ENCODE measurements at places on chromosomes 2 and 18.

GRCh38 chr2:21318263-21318662 lies 194.5 kb downstream of the TDRD15 start:
- DNase-seq, result no peak

DNA sequence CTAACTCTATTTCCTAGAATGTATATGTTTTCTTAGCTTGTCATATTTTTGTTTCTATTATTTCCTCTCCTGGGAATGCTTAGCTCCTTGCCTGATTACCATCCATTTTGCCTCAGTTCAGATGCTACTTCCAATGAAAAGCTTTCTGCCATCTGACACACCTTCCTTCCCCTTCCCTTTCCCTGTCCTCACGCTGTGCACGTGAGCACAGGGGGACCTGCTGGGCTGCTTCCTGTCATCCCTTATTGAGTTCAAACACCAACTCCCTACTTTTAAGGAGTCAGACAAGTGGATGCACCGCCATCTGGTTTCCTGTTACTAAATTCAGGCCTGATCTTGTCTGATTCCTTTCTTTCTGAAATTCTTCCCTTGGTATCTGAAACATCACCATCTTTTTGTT lies 2.4 kb upstream of the INO80C start:
- DNase-seq, result no peak

DNA sequence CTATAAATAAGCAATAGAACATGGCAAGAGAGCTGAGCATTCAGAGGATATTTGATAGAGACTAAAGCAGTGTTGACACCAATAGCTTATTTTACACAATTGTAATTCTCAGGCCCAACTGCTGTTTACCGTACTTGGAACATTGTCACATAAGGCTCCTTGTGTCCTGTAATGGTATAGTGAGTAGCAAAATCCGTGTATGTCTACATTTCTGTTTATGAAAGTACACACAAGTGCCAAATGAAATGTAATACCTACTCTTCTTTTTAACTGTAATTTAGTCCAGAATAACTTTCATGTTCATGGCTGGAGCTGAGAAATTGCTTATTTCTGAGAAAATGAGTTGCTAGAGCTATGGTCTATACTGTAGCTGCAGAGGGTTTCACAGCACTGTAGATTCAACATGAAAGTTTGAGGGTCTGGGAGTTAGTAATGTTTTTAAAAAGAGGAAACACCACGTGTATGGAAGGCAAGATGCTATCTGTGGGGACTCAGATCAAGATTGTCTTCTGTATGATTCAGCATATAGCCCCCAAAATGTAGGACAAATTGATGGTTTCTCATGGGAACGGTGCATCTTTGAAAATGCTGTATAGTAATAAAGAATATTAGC lies 110.2 kb upstream of the NOSTRIN start:
- no peak for DNase-seq

DNA sequence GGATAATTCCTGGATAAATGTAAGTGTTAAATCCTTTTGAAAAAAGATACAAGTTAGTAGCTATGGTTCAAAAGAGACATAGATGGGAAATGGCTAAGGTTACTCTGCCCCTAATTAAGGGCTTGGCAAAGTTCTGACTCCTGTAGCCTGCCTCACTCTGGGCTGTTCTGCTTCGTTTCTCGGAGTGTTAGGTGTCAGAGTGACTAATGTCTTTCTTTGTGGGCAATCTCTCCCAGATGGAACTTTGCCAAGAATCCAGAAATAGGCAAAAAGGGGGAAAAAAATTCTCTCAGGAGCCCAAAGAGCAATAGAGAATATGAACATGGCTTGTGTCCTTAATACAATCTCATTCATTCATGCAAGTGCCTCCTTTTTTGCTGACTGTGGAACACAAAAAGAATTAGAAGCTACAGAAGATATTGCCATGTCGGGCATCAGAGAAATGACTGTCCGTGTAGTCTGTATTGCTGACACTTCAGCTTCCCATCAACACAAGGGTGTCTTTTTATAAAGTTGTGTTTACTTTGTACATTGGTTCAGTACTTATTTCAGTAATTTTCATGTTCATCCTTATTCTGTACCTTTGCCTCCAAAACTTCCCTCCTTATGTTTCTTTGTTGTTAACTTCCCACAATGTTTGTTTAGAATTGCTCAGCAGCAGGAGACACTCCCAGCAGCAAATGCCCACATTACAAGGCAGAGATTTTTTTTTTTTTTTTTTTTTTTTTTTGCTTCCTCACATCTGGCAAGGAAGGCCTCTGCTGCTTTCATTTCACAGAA lies 134.0 kb downstream of the FTCDNL1 start:
- DNase-seq, result no peak

DNA sequence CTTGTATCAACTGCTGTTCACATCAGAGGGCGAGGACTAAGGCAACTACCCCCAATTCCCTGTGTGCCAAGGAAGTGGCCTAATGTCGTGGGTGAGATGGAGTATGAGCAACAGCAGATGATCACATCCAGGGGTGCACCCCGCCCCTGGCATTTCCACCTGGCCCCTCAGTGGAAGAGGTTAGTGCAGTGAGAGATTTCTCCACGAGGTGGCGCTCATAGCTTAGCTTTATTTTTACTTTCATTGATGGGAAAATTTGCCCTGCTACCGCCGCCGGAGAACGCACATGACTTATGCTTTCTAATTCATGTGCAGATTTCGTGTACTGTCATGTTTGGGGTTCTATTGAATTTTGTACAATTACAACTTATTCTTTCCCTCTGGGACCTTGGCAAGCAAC lies 470.6 kb upstream of the MEX3C start:
- no peak for DNase-seq

DNA sequence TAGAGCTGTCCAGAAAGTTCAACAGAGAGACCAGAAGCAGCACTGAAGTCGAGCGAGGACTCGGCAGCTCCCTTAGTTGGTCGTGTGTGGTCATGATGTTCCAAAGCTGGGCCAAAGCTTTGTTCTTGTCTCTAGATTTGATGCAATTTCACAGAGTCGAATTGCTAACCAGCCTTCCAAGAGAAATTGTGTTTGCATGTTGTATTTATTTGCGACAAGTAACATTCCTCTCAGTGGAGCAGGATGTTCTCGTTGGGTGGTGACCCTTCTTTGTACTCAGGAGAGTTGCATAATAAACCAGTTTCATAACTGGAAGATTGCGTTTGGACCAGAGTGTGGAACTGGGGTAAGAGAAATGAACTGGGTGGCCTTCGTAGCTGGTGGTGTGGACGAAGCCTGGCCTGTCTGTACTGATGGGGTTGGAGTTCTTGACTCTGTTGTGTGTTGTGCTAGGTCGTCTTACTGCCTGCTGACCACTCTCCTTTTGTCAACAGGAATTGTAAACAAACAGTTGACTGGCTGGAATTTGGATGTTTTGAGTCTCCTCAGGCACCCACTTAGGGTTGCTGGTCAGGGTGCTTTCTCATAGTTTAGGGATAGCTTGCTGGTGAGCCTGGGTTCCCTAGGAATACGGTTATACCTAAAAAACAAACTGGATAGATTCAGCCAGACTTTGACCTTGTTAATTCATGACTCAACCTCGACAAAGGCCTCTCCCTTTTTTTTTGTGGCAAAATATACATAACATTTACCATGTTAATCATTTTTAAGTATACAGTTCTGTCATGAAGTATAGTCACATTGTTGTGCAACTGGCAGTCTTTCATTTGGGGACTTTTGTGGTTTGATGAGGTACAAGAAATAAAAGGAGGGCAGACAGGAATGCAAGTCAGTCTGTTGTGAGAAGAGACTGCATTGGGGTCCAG lies 28.9 kb upstream of the TOGARAM2 start:
- DNase-seq, result no peak

- no peak for DNase-seq
Measured at GRCh38 chr2:178263159-178263860, 69.0 kb downstream of the OSBPL6 start.

Measured in CD4-positive, alpha-beta T cell (primary cell).